Stimulated activated CD4-positive, alpha-beta T cell treated with anti-CD3 and anti-CD28 coated beads, Interleukin-12 subunit alpha, Interleukin-12 subunit beta, amount 100 ng/mL, for 4 hours (primary cell): ENCODE measurements at places on chromosomes 6 and 20.

DNA sequence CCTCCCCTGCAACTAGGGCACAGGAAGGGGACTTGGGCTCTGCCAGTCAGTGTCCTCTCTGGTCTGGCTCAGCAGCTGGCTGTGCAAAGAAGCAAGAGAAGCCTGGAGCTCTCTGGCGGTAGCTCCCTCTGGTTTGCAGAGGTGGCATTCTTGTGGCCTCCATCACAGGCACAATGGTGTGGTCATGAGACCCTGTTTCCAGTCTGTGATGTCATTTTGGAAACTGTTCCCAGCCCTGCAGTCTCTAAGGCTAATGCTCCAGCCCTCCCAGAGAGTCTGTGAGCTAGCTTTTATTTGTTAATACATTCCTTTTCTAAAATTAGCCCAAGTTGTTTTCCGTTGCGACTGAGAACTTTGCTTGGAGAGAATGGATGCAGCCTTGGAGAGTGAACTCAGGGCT, 69.5 kb upstream of the FOXQ1 start:
- no peak for DNase-seq

DNA sequence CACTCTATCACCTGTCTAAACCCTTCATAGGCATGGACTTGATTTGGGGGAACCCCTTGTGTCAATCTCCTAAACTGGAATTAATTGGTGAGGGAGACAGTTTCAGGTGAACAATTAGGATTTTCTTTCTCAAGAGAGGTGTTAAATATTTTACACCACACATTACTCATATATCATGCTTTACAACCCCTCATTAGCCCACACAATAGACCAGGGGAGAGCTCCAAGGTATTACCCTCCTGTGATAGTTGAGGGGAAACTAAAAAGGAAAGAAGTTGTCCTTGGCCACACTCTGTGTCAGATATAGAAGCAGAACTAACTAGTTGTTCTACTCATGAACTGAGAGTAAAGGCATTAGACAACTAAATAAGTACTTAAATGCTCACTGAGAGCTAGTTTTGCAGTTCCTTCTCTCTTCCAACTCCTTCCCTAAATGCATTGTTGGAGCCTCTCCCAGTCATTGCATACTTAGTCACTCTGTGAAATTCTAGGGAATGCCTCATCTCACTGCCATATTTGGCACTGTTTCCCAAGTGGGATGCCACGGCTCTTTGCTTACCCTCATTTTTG, 183.7 kb upstream of the CEP162 start:
- DNase-seq, result no peak

DNA sequence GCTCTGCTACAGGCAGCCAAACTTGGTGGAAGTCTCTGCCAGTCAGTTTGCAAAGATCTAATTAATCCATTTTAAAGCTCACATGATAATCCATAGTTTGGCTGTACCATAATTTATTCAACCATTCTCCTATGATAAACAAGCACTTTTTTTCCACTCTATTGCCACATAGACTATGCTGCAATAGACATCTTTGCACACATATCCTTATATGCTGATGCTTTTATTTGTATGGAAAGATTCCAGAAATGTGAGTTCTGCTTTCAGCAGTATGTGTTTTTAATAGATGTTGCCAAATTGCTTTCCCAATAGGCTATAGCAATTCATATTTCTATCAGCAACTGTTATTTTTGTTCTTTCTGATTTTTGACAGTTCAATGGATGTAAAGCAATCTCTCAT, 628.0 kb downstream of the KIF16B start:
- DNase-seq, result no peak

DNA sequence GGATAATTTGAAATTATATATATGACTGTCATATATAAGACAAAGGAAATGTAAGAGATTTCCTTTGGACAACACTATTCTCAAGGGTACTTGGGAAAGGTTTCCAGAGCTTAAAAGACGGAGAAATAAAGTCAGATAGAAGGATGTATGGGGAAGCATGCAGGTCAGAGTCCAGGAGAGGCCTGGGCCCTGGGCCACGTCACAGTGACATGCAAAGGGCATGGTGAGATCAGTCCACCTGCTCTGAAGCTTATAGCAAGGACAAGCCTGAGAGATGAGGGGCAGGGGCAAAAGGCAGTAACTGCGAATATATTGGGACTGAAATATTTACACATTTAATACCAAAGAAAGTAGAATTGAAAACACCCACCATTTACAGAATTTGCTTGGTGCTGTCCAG, 24.6 kb upstream of the GMDS start:
- no peak for DNase-seq

- no peak for DNase-seq
Observed at GRCh38 chr6:12601881-12602280, 114.7 kb upstream of the PHACTR1 start.

- no peak for DNase-seq
Observed at GRCh38 chr20:40160097-40160550, 528.9 kb downstream of the MAFB start.

- no peak for DNase-seq
Observed at GRCh38 chr20:44021186-44021585, 106.5 kb downstream of the TOX2 start.

DNA sequence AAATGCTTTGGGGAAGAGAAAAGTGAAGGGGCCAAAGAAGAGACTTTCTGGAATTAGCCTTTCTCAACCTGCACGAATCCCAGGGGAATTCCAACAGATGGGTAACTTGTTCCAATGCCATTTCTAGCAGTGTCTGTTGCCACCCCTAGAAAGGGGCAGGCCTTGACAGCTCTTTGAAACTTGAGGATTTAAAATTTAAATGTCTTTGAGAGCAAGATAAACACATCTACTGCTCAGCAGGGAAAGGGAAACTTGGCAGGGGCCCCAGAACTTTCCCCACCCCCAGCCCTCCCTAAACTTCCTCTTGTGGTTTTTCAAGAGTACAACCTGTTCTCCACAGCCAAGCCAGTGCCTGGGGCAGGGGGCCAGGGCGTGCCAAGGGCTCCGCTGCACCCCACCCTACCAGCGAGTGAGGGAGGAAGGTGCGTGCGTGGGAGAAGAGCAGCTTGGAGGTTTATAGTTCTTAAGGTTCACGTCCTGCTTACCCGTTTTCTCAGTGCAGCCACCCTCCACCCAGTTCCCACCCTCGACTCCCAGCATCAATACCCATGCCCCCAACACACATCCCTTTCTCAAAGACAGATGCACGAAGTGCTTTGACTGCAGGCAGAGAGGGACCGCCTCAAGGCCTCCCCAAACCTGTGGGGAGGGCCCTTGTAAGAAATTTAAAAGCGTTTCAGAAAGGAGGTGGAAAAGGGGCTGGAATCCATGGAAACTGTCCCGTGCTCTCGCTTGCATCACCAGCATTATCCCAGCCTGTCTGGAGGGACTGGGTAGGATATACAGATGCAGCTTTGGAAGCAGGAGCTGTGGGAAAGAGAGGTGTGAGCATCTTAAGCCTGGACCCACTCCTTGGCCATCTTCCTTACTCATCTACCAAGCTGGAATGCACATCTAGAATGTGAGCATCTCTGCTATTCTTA, 4.5 kb upstream of the TAF8 start:
- peak; percentile 69 for DNase-seq

- no peak for DNase-seq
Observed at GRCh38 chr6:31577579-31577966, 2.2 kb downstream of the TNF start.

GRCh38 chr6:137740091-137740755, 126.8 kb upstream of the TNFAIP3 start:
- DNase-seq, result no peak

DNA sequence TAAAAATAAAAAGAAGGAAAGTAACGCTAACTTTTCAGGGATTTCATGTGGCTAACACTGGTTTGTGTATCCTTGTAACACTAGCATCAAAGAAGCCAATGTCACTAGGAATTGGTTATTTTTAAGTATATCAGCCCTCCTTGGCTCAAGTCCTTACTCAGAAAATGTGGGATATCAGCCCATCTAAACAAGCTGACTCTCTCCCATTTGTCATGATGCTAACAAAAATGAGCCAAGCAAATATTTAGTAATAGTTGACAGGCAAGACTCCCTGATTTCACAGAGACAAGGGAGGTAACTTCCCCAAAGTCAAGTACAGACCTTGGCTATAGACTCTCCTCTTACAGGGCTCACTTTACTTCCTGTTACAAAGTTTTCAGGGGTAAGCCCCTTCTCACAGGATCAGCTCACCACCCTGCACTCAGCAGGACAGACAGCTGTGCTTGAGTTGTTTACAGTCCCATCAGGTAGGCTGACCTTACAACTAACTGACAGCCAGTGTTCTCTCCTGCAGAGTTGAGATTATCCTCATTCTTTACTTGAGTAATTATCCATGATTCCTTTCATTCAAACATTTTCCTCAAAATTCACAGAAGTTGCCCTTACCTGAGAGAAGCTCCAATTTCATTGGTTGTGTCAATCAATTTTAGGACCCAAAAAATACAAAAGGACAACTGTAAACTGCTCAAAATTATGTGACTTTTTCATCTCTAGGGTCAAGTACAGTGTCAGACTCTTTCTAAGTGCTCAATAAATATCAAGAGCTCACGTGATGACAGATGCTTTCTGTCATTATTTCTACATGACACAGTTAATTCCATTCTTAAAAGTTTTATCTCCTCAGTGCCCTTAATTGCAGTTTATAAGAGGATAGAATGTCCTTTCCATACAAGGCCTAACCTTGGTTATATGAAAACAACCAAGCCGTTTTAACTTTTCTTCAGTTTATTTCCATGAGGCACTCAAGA, 38.1 kb upstream of the BMP5 start:
- no peak for DNase-seq

DNA sequence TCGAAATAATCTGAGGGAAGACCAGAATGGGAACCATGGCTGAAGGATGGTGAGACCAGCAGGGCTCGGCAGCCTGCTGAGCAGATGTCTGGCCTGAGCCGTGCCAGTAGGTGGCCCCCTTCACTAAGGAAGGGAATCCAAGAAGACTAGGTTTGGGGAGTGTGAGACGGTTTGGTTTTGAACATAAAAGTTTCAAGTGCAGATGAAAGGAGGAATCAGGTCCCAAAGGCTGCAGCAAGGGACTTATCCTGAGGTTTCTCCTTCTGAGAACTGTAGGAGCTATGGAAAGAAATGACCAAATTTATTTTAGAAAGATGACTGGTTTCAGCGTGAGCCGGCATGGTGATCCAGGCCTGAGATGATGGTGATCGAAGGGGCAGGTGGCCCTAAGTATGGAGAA, 4.6 kb upstream of the OSER1 start:
- peak; percentile 64 for DNase-seq

DNA sequence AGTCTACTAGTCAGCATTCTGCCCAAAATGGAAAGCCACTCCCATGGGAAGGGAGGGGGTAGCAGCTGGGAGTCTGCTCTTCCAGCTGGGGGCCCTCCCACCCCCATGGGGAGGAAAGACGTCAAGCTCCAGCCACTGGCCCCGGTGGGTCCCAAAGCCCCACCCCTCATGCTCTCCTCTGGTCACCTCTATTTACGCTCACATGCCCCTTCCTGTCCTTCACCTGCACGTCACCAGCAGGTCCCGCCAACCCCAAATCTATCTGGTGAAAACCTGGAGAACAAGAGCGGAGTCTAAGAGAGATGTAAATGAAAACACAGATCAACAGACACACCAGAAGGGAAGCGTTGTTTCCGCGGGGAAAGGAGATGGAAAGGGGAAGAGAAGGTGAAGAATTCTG, 30.0 kb upstream of the ZBP1 start:
- DNase-seq, result no peak

- DNase-seq, result no peak
Observed at GRCh38 chr6:168104636-168105035, 25.6 kb upstream of the FRMD1 start.

DNA sequence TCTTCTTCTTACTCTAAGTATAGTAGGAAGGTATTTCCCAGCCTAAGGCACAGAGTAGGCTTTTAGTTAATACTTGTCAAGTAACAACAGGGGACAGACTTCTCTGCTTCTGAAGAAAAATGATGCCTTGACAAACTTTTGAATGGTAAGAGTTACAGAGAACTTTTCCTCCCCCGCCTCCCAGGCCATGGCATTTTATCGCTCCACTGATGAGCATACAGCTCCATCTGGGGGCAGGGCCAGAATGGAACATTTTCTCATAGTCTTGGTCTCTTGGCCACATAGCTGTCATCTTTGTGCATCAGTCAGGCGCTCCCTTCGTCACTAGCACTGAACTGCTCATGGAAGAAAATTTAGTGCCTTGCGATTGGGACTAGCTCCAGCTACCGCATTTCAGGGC, 1066.8 kb upstream of the CITED2 start:
- no peak for DNase-seq

DNA sequence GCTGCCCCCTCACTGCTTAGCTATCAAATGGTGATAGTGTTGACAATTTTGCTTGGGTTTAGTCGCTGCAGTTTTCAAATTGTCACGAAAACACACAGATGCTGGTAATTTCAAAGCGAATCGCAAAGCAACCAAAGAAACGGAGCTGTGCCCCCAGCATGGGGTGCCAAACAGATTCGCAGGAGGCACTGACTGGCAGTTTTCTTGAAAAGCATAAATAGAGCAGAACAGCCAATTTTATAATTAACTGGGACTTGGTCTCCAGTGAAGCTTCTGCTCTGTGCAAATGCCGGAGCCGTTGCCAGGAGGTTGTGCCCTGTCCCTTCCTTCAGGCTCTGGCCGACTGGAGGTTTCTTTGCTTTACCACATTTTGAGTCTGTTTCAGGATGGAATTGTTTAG, 18.8 kb downstream of the ARHGAP40 start:
- DNase-seq, result no peak
